Mesothelial cell of epicardium (in vitro differentiated cells): ENCODE measurements at places on chromosomes 13 and 19.

DNA sequence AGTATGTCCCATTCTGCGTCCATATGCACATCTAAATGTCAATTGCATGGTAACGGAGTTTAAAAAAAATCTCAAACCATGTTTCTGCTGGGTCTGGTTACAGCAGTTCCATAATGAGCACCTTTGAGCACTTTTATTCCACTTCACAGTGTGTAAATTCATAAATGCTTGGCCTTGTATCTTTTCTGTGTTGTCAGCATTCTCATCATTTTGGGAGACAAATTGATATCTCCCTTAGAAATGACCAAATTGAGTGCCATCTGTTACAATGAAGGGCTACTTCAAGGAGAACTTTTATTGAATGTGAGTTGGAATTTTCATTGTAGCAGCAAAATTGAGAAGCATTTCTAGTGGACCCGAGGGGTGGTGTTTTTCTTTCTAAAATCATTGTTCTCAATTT lies 432.9 kb upstream of the PCDH9 start:
- DNase-seq, result no peak

GRCh38 chr19:36719687-36720556 lies 32.5 kb downstream of the ZNF567 start:
- DNase-seq, result no peak

GRCh38 chr19:29687244-29687896 lies 22.1 kb downstream of the PLEKHF1 start:
- no peak for DNase-seq

GRCh38 chr13:110942248-110942981 lies 27.5 kb upstream of the ANKRD10 start:
- no peak for DNase-seq

- no peak for DNase-seq
Measured at GRCh38 chr19:49558591-49558990, 21.8 kb downstream of the NOSIP start.

DNA sequence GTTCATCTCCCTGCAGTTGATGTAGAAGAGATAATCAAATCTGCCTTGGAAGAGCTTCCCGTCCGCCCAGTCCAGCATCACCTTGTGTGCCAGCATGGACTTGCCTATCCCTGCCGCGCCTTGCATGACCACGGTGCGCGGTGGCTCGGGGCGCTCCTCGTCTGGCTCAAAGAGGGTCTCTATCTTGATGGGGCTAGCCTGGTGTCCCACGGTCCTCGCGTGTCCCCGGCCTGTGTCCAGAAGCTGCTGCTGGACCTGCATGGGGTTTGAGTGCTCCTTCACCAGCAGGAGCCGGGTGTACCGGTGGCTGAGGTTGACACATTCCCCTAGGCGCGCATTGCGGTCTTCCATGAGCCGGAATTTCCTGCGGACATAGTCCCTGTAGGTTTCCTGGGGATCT lies 13.2 kb downstream of the NLRP12 start:
- no peak for DNase-seq
